ENCODE measurements at places on chromosomes 16 and 17. TPM values are rescaled to one million over a fixed set of nuclear protein-coding genes. Genes with fewer than 3 reads are reported as not detected.

The FOXL1 gene
- total RNA-seq: 6.0 TPM

The CYTH1 gene
- total RNA-seq: 23.5 TPM

The CCL8 gene
- not detected for total RNA-seq

The CEP295NL gene
- total RNA-seq: not detected

The ADGRG3 gene
- not detected for total RNA-seq

The ACSM2B gene
- total RNA-seq: not detected

The LYZL6 gene
- not detected for total RNA-seq

The FKBP10 gene
- total RNA-seq: 21.3 TPM

The SPNS3 gene
- total RNA-seq: 0.04 TPM

The CRISPLD2 gene
- total RNA-seq: 0.70 TPM

The ITGAD gene
- total RNA-seq: not detected

The CLDN6 gene
- not detected for total RNA-seq

The SPATA22 gene
- total RNA-seq: not detected

The ADAP2 gene
- 0.62 TPM for total RNA-seq

The TERB1 gene
- total RNA-seq: not detected

The IL17C gene
- total RNA-seq: not detected

The CLEC3A gene
- not detected for total RNA-seq

The CMTM2 gene
- not detected for total RNA-seq

The OR2C1 gene
- not detected for total RNA-seq

The ZG16 gene
- total RNA-seq: not detected

The SULT1A1 gene
- 5.2 TPM for total RNA-seq

The RAB34 gene
- 238 TPM for total RNA-seq

The SLC6A4 gene
- total RNA-seq: not detected

The SOST gene
- total RNA-seq: 0.15 TPM

The OR1F1 gene
- total RNA-seq: not detected

The IFT20 gene
- 32.3 TPM for total RNA-seq

The TBC1D3G gene
- total RNA-seq: not detected

The RHBDL1 gene
- total RNA-seq: 9.8 TPM

The TMEM220 gene
- 2.3 TPM for total RNA-seq

The CCL11 gene
- not detected for total RNA-seq

The CBX2 gene
- total RNA-seq: 5.3 TPM

The FOXF1 gene
- total RNA-seq: not detected

The ARHGDIG gene
- total RNA-seq: not detected

The TBC1D3K gene
- total RNA-seq: not detected

The DOC2A gene
- not detected for total RNA-seq

The HOXB5 gene
- not detected for total RNA-seq

The CCL7 gene
- not detected for total RNA-seq

The GINS2 gene
- 6.5 TPM for total RNA-seq

The TP53TG3F gene
- not detected for total RNA-seq

The CD7 gene
- total RNA-seq: not detected

The IRX3 gene
- total RNA-seq: 8.7 TPM

The METRNL gene
- total RNA-seq: 6.7 TPM
